ENCODE measurements at places on chromosomes 2 and 18.

DNA sequence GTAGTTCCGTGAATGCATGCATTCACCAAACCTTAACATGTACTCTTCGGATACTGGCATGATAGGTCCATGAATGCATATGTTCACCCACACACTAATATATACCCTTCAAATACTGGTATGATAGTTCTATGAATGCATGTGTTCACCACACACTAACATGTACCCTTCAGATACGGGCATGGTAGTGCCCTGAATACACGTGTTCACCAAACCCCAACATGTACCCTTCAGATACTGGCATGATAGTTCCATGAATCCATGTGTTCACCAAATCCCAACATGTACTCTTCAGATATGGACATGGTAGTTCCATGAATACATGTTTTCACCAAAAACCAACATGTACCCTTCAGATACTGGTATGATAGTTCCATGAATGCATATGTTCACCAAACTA is 48.5 kb upstream of the ALKAL2 start:
- DNase-seq, result no peak

GRCh38 chr18:26271917-26272549 is 45.8 kb downstream of the TAF4B start:
- DNase-seq, result no peak

DNA sequence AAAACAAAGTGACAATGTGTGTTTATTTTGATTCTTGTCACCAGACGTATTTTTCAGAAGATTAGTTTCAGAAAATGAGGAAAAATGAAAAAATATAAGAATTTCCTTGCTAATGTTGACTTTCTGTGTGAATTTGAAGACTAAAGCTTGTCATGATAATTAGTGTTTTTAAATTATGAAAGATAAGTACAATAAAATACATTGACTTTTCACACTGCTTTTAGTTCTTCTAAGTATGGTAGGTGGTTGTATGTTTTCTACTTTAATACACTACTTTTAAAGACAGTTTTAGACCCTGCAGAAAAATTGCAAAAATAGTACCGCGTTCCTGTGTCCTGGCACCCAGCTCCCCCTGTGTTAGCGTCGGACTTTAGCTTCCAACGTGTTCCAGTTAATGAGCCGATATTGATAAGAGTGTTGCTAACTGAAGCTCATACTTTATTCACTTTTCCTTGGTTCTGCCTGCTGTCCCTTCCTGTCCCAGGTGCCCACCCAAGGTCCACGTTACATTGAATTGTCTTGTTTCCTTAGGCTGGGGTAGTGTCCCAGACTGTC is 695 bp downstream of the RBFA start:
- no peak for DNase-seq

GRCh38 chr18:79955302-79956075 is 4.0 kb upstream of the SLC66A2 start:
- DNase-seq, result no peak

DNA sequence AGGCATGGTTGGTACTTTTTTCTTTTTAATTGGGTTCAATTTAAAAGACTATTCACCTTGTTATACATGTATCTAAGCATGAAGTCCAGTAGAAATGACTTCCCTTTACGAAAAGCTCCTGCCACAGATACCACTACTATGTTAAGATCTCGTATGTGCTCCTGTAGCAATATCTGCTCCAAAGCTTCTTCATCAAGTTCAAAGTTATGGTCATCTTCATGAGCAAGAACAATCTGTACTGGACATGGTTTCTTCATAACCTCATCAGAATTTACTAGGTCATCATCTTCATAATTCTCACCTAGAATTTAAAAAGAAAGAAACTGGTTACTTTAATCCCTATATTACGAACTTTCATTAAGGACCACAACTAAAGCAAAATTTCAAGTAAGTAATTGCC is 33.9 kb downstream of the ATL2 start:
- DNase-seq, result no peak

GRCh38 chr18:34590503-34590902 is 119.6 kb upstream of the DTNA start:
- DNase-seq, result no peak

- no peak for DNase-seq
Observed at GRCh38 chr2:97715951-97716694, 2.7 kb downstream of the ZAP70 start.

GRCh38 chr2:164430166-164430783 is 191.0 kb downstream of the GRB14 start:
- no peak for DNase-seq

DNA sequence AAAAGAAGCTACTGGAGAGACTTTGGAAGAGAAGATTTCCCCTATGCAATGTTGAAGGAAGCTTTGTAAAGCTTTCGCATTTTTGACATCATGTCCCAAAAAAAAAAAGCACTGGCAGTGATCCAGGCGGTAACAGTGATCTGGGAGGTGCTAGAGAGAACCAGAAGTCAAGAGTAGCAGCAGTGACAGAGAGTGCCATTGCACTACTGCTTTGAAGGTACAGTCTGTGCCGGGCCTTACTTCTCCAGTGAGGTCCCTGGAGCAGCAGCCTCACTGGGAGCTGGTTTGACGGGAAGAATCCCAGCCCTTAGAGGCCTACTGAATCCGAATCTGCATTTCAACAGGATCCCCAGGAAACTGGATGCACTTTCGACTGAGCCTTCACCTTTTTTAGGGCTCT is 50.9 kb upstream of the ATL2 start:
- DNase-seq, result no peak

- no peak for DNase-seq
Observed at GRCh38 chr2:71891155-71891554, 256.5 kb downstream of the CYP26B1 start.

- no peak for DNase-seq
Observed at GRCh38 chr18:40365526-40365925, 1589.5 kb upstream of the PIK3C3 start.

GRCh38 chr2:8197825-8198224 is 484.0 kb upstream of the ID2 start:
- no peak for DNase-seq

DNA sequence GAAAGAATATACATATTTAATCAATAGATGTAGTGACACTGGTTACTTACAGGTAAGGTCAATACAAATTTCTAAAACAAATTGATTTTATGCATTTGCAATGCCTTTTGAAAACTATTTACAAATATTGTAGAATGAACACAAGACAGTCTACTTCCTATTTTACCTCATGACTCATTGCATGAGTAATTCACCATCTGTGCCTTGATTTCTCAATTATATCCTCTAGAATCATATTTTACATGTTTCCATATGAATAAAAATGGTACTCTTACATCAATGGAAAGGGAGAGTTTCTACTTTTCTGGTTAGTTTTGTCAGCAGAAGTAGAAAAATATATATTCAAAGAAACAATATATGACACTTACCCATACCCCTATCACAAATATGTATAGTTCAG is 203.8 kb upstream of the CDH7 start:
- DNase-seq, result no peak

DNA sequence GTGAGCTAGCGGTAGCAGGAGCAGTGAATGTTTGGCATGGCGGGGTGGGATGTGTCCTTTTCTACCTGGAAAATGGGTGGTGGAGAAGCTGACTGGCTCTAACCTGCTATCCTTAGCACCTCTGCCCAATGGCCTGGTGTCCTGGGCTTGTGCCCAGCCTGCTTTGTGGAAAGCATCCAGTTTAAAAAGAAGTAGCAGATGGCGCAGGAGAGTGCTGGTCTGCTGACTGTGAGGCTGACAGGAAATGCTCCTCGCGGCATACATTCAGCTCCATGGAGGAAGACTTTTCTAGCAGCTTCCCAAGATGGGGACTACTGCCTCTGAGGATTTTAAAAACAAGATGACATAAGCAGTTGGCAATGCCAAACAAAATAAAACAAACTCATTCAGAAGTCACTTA is 56.2 kb upstream of the LYPD6B start:
- no peak for DNase-seq

DNA sequence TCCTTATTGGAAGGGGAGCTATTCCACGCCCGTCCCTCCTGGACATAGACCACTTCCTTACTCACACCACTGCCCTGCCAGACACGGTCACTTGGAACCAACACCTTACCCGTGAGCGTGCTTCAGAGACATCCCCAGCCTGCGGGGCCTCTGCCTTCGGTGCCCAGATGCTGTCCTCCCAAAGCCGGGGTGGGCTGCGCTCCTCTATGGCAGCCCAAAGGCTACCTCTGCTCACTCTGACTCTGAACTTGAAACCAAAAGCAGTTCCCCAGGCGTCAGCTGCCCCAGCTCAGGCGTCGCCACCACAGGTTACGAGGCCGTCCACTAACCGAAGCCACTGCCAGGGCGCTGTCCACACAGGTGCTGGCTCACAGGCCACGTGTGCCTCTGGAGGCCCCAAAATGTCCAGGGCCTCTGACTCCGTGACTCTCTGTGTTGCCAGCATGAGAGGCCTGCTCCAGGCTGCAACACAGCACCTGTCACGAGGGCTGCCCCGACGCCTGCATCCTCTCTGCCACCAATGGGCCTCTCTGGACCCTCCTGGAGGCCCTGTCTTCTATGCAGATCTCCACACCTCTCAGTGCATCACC is 23.8 kb downstream of the HDAC4 start:
- DNase-seq, result no peak

- DNase-seq, result no peak
Observed at GRCh38 chr2:99653433-99653832, 163.6 kb upstream of the REV1 start.

DNA sequence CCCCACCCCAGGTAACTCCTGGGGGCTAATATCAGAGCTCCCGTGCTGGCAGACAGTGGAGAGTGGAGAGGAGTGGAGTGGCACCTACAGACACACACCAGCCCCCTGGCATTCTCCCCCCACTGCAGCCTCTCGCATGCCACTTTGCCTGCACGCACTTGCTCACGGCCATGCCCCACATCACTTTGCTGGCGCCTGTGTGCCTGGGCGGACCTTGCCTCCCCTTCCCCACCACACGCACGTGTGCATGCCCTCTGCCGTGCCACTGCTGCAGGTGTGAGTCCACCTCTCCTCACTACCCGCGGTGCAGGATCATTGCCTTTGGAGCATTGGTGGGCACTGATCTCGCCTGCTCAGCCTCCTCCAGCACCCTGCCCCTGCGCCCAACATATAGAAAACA is 72.6 kb upstream of the DOK6 start:
- DNase-seq, result no peak

- no peak for DNase-seq
Observed at GRCh38 chr18:8659609-8660242, 45.6 kb upstream of the MTCL1 start.

All from stimulated activated naive B cell treated with anti-CD40 and anti-IgM and Interleukin-4, amounts not matched to agents 10 μg/mL and 1 μg/mL and 100 μg/mL, for 72 hours (primary cell).